NCI-H460 (cell line): ENCODE measurements at places on chromosomes 6 and 20. TPM values are rescaled to one million over a fixed set of nuclear protein-coding genes. Genes with fewer than 3 reads are reported as not detected.

The BPHL gene
- total RNA-seq: 14.9 and 16.1 TPM in 2 replicates

The C20orf144 gene
- not detected in 2 replicates for total RNA-seq

The MYCT1 gene
- total RNA-seq: 0.14 TPM in 1 of 2 replicates, not detected in the other

The APOM gene
- total RNA-seq: 2.4 and 2.8 TPM in 2 replicates

The EMILIN3 gene
- total RNA-seq: 0.25 and 0.38 TPM in 2 replicates

The OR2B6 gene
- total RNA-seq: 0.42 TPM in 1 of 2 replicates, not detected in the other

The LY6G6F gene
- not detected in 2 replicates for total RNA-seq

The CST5 gene
- total RNA-seq: not detected in 2 replicates

The SLC13A3 gene
- total RNA-seq: not detected in 2 replicates

The CYP39A1 gene
- total RNA-seq: 9.1 and 10.6 TPM in 2 replicates

The CCN6 gene
- total RNA-seq: not detected in 2 replicates

The TFAP2A gene
- total RNA-seq: 13.6 and 14.2 TPM in 2 replicates

The BTNL2 gene
- total RNA-seq: not detected in 2 replicates

The FAM217A gene
- total RNA-seq: not detected in 2 replicates

The FAM209B gene
- not detected in 2 replicates for total RNA-seq

The XKR7 gene
- total RNA-seq: not detected in 2 replicates

The GPSM3 gene
- 0.92 and 1.4 TPM in 2 replicates for total RNA-seq

The DNAH8 gene
- total RNA-seq: not detected in 2 replicates

The HLA-DRB5 gene
- total RNA-seq: 0.20 TPM in 1 of 2 replicates, not detected in the other

The ANKRD6 gene
- total RNA-seq: 1.5 and 1.8 TPM in 2 replicates
